ENCODE measurements at places on chromosomes 12 and 14.

- no peak for DNase-seq
These were observed 117.6 kb downstream of the CMAS start for GRCh38 chr12:22163594-22163993.

DNA sequence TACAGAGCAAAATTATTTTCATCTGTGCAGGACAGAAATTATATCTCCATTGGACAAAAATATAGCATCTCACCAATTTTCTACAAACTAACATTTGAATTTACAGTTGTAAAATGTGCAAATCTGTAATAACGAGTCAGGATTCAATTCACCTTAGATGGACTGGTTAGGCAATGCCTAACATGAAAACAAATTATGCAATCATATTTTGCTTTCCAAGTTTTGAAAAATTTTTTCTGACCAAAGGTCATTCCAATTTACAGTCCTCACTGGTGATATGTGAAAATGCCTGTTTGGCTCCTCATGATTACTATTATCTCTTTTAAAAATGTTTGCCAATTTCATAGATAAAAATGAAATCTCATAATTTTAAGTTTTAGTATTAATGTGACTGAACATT, 6.5 kb upstream of the CPM start:
- DNase-seq: no peak

- DNase-seq: no peak
These were observed 430.3 kb downstream of the RAD51B start for GRCh38 chr14:68249661-68250451.

- DNase-seq: peak; percentile 65
These were observed 745 bp downstream of the CAND1 start for GRCh38 chr12:67269633-67270573.

DNA sequence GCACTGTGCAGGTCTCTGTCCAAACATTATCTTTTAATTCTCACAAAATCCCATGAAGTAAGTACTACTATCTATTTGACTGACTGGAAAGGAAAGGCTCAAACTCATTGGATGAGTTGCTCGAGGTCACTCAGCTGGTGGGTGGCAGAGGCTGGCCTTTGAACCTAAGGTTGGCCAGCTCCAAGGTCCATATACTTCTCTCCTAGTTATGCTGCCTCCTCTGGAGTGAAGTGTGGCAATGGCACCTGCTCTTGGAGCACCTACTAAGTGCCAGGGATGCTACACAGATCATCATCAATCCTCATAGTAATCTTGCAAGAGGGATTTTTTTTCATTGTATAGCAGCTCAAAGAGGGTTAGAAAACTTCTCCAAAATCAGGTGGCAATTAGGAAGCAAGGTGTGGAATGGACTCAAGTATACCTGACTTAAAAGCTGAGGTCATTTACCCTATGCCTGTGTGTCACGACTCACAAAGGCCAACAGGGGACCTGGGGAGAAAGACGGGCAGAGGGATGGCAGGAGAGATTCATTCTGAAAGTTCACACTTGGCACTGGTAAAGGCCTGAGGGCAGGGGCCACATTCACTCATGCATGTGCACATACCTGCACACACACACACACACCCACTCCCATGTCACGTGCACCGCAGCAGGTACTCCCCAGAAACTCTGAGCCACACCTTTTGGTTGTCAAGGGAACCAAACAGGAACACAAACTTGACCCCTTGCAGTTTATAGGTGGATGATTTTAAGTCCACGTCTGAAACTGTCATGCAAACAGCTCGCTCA, 146.4 kb downstream of the FOXN3 start:
- peak; percentile 83 for DNase-seq

- no peak for DNase-seq
These were observed 242.7 kb downstream of the ATXN7L3B start for GRCh38 chr12:74780182-74780849.

- DNase-seq: no peak
These were observed 187.0 kb upstream of the FOXN3 start for GRCh38 chr14:89603938-89604480.

GRCh38 chr14:23704890-23705289, 68.7 kb downstream of the DHRS2 start:
- DNase-seq: no peak

GRCh38 chr12:47590771-47591360, 115.0 kb downstream of the RPAP3 start:
- no peak for DNase-seq

GRCh38 chr12:86903159-86903558, 647.0 kb upstream of the MGAT4C start:
- DNase-seq: no peak

DNA sequence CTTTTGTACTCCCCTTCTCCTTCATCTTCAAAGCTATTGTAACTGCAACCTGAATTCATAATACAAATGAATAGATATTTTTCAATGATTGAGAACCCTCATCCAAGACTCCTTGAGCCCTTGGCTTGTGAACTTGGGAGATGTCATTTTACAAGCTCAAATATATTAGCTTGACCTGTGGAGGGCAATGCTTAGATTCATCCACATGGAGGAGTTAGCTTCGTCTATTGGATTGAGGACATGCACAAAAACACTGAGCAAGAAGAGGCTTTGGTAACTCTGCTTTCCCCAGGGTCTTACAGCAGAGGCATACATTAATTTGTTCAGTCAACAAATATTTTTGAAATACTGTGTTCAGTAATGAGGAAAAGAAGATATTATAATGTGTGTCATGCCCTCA, 101.1 kb downstream of the OTOGL start:
- DNase-seq: no peak

- no peak for DNase-seq
These were observed 3.7 kb upstream of the RTL1 start for GRCh38 chr14:100907240-100907639.

GRCh38 chr14:22598896-22599244, 770 bp downstream of the ABHD4 start:
- peak; percentile 22 for DNase-seq

DNA sequence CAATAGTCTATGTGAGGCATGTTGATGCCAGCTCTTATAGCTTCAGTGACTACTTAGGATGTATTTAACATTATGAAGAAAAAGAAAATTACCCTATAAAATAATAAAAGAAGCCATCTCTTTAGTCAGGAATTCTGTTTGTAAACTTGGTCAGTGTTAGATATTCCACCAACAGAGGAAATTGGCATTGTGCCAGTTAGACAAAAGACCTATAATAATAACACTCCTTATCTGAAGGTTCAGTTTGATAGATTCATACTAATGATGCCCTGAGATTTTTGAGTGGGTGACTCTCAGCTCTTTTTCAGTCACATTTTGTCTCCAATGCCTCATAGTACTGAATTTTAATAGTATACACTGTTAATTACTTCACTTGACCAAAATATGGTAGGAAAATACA, 6.6 kb downstream of the SYT10 start:
- DNase-seq: no peak

DNA sequence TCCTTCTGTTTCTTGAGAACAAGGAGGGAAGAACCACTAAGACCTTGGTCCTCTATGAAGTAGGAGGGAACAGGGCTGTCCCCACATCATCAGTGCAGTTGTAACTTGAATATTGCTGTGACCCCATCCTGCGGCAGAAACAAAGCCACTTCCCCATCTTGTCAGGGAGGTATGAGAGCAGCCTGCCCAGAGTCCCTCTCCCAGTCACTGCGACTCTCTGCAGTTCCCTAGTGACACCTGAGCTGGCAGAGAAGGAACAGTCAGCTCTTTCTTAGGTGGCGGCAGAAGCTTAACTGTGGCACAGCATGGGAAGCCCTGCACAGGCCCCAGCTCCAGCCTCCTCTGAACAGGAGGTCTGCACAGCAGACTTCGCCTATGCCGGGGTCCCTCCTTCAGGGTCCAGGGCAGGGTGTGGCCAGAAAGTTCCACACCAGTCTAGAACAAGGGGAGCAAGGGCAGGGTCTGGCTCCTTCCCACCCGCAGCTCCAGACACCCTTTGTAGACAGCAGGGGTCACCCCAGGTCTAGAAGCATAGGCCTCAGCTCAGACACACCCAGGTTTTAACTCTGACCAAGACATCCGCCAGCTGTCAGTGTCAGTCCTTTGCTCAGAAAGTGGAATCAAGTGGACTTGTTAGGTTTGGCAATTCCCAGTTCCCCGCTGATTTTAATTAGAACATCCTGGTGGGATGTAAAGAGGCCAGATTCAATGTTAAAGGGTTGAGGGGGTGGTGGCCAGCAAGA, 36.8 kb downstream of the DEGS2 start:
- no peak for DNase-seq

DNA sequence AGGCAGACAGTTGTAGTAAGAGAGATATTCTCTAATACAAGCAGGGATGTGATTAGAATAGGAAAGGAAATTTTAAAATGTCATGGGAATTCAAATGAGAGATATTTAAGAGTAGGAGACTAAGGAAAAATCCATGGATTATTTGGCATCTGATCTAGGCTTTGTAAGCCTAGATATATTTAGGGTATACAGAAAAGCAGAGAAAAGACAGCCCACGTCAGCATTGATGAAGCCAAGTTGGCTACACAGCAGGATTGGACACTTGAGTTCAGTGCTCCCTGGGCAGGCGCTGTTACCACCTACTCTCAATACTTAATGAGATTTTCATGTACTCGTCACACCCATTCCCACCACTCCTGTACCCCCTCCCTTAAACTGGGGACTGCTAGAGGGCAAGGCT, 1.7 kb upstream of the KCNJ8 start:
- DNase-seq: no peak

GRCh38 chr14:29648045-29648444, 279.6 kb downstream of the PRKD1 start:
- no peak for DNase-seq

DNA sequence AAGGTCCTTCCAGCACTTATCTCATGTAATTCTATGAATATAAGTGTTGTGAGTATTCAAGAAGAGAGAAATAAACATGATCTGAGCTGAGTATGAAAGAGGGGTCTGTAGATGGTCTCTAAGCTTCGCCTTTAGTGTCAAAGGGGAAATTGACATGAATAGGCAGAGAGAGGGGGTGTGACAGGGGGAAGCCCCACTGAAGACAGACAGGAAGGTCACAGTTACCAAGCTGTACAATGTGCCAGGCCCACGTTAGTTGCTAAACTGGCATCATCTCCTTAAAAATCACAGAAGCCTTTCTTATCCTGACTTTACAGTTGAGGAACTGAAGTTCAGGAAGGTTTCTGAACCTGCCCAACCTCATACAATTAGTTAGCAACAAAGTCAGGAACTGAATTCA, 7.6 kb downstream of the ARHGEF40 start:
- no peak for DNase-seq

DNA sequence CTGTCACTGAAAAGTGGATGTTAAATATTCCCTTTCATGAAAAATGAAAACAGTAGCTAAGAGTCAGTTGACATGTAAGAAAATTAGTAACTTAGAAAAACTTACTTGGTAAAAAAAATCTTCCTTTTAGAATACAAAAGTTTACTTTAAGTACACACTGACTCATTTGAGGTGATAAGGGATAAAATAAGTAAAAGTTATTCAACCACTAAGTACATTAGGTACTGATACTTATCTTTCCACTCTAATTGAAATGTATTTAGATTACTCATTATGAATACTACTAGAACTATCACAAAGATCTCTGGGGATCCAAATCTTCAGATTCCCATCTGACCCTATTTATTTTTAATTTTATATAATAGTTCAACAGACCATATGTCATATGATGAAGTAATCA, 12.2 kb downstream of the SYCP3 start:
- DNase-seq: no peak

- no peak for DNase-seq
These were observed 38.6 kb upstream of the ACSS3 start for GRCh38 chr12:81039231-81039630.

GRCh38 chr14:24084440-24084839, 9.7 kb upstream of the PCK2 start:
- no peak for DNase-seq

GRCh38 chr12:121452340-121452984, 52.5 kb downstream of the RNF34 start:
- peak; percentile 77 for DNase-seq

DNA sequence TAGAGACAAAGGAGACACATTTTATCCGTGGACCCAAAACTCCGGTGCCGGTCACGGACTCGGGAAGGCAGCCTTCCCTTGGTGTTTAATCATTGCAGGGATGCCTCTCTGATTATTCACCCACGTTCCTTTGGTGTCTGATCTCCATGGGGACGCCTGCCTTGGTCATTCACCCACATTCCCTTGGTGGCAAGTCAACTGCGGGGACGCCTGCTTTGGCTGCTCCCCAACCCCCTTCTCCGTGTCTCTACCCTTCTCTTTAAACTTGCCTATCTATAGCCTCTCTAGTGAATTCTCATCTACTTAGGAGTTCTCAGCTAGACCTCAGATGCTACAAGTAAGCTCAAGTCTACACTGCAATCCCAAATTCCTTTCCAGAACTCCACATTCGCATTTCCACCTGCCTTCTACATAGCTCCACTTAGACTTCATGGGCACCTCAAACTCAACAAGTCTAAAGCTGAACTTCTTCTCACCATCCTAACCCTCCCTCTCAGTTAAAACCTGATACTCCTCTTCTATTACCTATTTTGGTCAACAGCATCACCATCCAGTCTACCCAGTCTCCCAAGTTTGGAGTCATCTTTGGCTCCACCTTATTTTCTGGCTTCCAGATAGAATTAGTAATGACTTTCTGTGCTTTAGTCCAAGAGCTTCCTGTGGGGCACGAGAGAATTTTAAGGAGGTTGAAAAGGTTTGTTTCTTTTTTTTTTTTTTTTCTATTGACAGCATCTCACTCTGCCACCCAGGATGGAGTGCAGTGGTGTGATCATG, 14.4 kb downstream of the SPTLC2 start:
- no peak for DNase-seq

DNA sequence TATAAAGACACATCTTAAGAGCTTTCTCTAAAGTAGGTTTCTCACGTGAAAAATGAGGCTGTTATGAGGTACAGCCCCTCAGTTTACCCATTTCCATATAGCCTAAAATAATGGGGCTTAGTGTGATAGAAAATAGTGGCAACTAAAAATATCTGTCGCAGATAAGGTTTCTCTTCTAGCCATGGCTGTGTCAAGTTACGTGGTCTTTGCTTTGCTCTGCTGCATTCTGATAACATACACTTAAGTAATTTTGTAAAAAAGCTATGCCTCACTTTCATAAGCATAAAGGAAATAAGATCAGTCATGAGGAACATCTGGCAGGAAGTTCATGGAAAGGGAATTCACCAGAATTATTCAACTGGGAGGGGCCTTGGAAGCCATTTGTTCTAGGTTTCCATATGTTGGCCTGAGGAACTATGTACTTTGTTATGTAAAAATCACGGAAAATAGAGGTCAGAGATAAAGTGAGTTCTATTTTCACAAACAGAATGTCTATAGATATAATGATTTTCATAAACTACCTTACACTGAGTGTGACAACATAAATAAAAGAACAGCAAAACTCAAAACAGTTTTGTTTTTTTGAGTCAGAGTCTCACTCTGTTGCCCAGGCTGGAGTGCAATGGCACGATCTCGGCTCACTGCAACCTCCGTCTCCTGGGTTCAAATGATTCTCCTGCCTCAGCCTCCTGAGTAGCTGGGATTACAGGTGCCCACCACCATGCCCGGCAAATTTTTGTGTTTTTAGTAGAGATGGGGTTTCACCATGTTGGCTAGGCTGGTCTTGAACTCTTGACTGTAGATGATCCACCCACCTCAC, 195.6 kb upstream of the KRR1 start:
- DNase-seq: no peak

- DNase-seq: no peak
These were observed 306.3 kb upstream of the FLRT2 start for GRCh38 chr14:85223667-85224066.

- no peak for DNase-seq
These were observed 588 bp upstream of the TWF1 start for GRCh38 chr12:43806737-43807072.

GRCh38 chr14:74619672-74620131, 7.7 kb upstream of the LTBP2 start:
- DNase-seq: peak; percentile 44

- DNase-seq: no peak
These were observed 7.5 kb downstream of the KLRG1 start for GRCh38 chr12:8996682-8997405.
